IPS DF 19.7 (cell line): ENCODE measurements at places on chromosomes 6 and 20.

GRCh38 chr20:61951695-61952533 lies 113.8 kb downstream of the TAF4 start:
- DNase-seq, result no peak

- no peak for DNase-seq
These were observed 197.1 kb downstream of the TAF4 start for GRCh38 chr20:61868466-61869090.

DNA sequence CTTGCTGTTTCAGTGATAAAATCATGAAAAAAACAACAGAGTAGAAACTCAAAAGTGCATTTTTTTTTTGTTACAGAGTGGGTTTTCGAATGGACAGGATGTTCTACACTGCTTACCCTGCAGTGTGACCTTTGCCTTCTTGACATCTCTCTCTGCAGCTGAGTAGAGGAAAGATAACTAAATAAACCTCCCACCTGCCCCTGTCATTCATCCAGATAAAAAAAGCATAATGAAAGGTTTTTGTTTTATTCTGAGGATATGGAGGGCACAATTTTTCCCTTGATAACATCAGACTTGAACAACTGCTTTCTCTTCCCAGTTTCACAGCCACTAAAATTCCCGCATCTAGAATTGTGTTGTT lies 193.6 kb upstream of the FOXQ1 start:
- no peak for DNase-seq

GRCh38 chr6:15620611-15621010 lies 42.2 kb downstream of the DTNBP1 start:
- no peak for DNase-seq

- DNase-seq, result no peak
These were observed 1.9 kb upstream of the ELOVL4 start for GRCh38 chr6:79949233-79949632.

- no peak for DNase-seq
These were observed 175.3 kb upstream of the RALGAPA2 start for GRCh38 chr20:20887593-20888265.

GRCh38 chr6:39111280-39111679 lies 3.7 kb downstream of the SAYSD1 start:
- DNase-seq, result no peak

DNA sequence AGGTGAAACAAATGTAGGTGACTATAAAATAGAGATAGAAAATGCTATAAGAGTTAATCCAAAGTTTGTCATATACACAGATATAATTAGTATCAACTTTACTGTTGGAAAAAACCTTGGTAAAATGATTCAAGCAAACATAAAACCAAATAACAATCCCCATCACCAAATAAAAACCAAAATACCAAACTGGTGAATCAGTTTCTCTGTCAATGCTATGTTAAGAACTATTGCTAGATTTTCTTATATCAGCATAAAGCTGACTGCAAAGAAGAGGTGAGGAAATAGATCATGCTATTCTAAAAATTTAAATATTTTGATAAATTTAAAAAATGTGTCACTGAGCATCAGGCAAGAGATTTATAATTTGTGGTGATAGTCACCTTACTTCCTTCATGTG lies 658.4 kb downstream of the PHF3 start:
- no peak for DNase-seq

DNA sequence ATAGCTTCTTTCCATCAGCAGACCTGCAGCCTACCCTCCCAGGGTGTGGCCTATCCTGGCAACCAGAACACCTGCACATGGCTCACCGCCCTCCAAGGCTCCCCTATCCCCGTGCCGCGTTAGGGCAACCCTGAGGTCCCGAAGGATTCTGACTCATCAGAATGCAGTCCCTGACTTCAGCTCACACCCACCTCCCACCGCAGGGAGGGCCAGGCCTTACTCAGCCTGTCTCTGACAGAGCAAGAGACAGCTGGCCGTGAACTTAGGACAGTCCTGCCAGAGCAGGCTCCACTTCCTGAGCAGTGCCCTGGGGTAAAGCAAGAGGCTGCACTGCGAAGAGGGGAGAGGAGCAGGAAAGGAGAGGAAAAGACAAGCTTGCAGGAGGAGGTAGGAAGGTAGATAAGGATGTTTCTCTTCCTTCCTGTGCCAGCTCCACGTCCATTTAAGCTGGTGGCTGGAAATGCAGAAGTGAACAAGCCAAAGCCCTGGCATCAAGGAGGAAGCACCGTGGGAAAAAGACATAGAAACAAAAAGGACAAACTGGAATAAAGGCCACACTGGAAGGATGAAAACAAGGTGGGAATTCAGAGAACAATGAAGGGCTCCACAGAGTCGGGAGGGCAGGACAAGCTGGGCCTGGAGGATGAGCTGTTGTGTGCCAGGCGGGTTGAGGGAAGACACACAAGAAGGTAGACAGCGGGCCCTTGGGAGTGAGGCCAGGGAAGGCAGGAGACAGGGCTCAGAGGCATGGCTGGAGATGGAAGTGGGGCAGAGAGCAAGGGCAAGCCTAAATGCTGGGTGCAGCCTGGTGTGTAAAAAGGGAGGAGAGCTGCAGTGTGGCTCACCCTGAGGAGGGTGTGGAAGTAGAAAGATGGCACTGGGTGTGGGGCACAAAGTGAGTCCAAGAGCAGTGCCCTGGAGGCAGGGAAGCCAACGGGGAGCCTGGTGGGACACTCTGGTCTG lies 102.7 kb downstream of the SLC23A2 start:
- no peak for DNase-seq

GRCh38 chr20:44743916-44744655 lies 1.6 kb upstream of the KCNK15 start:
- DNase-seq, result no peak

DNA sequence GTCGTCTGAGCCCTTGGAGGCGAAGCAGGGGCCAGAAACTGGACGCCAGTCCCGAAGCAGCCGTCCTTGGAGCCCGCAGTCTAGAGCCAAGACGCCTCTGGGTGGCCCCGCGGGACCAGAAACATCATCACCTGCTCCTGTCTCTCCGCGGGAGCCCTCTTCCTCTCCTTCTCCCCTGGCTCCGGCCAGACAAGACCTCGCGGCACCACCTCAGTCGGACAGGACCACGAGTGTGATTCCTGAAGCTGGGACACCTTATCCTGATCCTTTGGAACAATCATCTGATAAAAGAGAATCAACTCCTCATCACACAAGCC lies 416 bp downstream of the RSPH4A start:
- DNase-seq, result no peak

DNA sequence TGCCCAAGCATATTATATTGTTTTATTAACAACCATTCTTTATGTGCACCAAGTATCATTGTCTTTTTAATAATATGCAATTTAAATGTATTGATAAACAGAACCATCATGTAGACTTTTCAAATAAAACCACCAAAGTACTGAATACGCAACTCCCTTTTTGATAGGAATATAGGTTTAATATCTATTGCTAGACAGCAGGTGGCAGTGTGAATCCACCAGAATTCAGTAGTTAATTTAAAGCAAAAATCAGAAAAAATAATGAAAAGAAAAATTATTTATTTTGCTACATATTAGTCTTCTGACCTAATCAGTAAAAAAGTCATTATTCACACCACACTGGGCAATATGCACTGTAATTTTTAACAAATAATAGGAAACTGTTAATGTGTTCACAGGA lies 143.7 kb downstream of the KLHL32 start:
- no peak for DNase-seq

DNA sequence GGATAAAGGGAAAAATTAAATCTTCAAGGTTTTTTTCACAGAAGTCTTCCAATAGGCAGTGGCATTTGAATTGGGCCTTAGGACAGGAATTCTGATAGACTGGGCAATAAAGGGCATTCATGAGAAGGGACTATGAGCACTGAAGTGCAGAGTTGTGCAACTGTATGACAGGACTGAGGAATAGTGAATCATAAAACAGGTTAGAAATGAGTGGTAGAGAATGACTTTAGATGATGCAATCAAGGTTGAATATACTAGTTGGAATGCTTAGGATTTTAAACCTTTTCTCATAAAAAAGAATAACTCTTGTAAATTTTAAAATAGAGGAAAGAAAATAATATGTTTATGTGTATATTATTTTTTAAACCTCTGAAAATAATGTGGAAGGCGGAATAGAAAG lies 944.7 kb downstream of the PHF3 start:
- DNase-seq, result no peak

GRCh38 chr6:163457637-163458561 lies 43.4 kb downstream of the QKI start:
- no peak for DNase-seq

- no peak for DNase-seq
These were observed 5.9 kb downstream of the ZSCAN31 start for GRCh38 chr6:28330041-28330440.

DNA sequence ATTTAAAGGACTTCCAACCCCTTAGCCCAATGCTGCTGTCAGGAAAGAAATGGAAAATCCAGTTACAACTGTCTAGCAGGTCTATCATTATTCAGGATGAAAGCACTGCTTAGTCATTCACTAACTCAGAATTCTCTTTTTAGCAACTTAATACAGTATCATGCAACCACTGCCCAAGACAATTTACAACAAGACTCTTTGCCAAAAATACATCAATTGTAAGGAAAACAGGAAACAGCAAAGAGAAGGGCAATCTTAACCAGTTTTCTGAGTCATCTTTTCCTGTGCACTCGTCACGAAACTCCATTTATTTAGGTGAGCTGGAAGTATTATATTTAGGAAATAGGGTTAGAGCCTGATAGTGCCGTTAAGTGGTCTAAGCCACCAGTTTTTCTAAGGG lies 1197.7 kb upstream of the CITED2 start:
- DNase-seq, result no peak

DNA sequence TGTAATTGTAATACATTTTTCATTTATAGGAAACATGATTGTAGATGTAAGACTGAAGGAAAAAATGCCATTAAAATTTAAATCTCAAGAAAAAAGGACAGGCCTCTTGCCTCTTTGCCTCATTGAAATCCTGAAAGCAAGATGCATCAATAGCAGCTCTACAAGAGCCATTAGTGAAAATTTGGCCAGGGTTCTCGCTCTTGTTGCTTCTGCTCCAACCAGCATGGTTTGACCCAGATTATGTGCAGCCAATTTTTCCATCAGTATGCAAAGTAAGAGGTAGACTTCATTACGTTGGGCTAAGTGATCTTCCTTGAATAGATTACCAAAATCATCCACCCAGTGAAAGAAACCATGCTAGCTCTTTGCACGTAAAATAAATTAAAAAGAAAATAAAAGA lies 106.6 kb downstream of the SGK1 start:
- no peak for DNase-seq

- DNase-seq, result no peak
These were observed 328.6 kb upstream of the RNF217 start for GRCh38 chr6:124633655-124634054.

- DNase-seq, result no peak
These were observed 54.5 kb upstream of the DYNLRB1 start for GRCh38 chr20:34461779-34462087.

GRCh38 chr6:28929887-28930620 lies 6.3 kb upstream of the TRIM27 start:
- DNase-seq, result no peak

DNA sequence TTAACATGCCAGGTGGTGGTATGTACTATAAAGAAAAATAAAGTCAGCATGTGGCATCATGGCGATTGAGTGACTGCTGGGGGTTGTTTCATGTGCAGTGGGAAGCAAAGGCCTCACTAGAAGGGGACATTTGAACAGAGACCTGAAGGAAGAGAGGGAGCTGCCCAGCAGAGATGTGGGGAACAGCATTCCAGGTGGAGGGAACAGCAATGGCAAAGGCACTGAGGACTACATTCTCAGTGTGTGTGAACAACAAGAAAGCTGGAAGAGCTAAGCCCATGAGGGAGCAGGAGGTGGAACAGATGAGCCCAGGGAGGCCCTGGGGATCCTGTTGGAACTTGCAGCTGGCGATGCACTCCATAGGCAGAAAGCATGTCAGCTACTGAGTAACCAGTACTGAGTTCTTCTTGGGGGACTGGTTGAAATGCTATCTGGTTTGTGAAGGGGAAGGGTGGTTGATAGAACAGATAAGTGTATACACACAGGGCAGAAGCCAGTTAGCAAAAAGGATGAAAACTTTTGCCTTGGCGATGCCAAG lies 29.2 kb downstream of the NOX3 start:
- no peak for DNase-seq

GRCh38 chr6:43125119-43125518 lies 46.0 kb upstream of the SRF start:
- DNase-seq, result no peak

DNA sequence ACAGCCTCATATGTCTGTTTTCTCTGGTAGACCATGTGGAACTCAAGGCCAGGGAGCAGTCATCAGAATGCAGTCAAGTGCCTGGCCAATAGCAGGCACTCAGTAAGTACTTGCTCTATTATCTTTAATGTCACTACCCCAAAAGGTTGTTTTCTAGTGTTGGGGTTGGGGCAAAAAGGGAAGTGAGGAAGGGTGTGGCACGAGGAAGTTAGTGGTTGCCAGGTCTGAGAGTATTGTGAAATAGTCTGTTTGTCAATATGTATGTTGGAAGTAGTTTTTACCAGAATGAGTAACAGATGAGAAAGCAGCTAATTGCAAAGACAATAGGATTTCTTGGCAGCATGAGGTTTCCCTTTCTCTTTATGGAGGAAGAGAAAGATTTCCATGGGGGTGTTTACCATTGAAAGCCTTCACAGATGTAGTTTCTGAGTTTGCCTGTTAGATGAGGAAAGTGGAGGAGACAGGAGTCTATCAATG lies 59.5 kb upstream of the ARMH2 start:
- no peak for DNase-seq

- no peak for DNase-seq
These were observed 135.7 kb downstream of the BCAS1 start for GRCh38 chr20:53934421-53935343.

DNA sequence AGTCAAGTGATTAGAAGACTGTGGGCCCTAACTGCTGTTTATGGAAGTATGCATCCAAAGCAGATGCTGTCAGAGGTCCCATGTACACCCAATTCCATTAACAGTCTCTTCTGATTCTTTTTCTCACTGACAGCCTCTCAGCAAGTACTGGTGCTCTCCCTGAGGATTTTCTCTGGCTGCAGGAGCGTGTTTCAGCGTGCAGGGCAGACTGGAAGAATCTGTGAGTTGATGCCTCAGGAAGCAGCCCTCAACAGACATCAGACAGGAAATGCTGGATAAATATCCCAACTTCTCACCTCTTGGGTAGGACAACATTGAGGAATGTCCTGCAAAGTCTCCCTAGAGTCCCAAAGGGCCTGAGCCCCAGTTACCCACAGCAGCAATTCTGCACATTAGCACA lies 40.8 kb downstream of the ANKEF1 start:
- no peak for DNase-seq

DNA sequence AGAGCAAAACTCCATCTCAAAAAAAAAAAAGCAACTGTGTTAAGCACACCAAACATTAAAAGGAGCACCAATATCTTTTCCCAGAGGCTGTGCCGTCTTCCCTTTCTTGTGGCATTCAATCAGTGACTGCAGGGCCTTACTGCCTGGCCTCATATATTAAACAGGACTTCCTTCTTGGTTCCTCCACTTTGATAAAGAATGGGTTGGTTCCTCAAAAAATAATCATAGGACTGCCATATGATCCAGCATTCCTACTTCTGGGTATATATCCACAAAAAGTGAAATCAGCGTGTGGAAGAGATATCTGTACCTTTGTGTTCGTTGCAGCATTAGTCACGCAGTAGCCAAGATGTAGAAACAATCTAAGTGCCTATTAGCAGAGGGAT lies 40.3 kb upstream of the GFOD1 start:
- DNase-seq, result no peak

- no peak for DNase-seq
These were observed 44.7 kb upstream of the ECI2 start for GRCh38 chr6:4179960-4180651.
